Epithelial cell of proximal tubule (primary cell): ENCODE measurements at places on chromosomes 7 and 10. TPM values are rescaled to one million over a fixed set of nuclear protein-coding genes. Genes with fewer than 3 reads are reported as not detected.

The SPDYE1 gene
- not detected in 2 replicates for total RNA-seq

The NAT16 gene
- 0.12 TPM in 1 of 2 replicates, not detected in the other for total RNA-seq

The EBF3 gene
- not detected in 2 replicates for total RNA-seq

The SPOCK2 gene
- total RNA-seq: 27.9 and 63.7 TPM in 2 replicates

The NPC1L1 gene
- total RNA-seq: 0.23 and 0.94 TPM in 2 replicates

The PTEN gene
- 33.4 and 34.5 TPM in 2 replicates for total RNA-seq

The CRPPA gene
- total RNA-seq: 0.52 and 1.8 TPM in 2 replicates

The FFAR4 gene
- total RNA-seq: not detected in 2 replicates

DNA sequence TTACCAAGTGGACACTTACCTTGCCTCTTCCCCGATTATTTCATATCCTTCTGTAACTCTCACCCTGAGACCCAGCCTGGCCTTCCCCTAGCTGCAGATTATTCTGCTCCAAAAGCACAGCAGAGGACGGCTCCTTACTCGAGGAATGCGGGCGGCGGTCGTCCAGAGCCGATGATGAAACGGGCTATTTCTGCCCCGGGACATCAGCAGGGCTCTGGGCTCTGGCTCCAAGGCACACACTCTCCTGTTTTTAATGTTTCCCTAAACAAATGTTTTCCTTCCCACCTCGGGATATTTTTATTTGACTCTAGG lies 343 bp upstream of the C10orf71 start:
- no peak for DNase-seq

GRCh38 chr10:618229-618989 lies 71.1 kb downstream of the DIP2C start:
- DNase-seq: no peak

GRCh38 chr7:1539181-1539881 lies 8.8 kb downstream of the MAFK start:
- no peak for DNase-seq

DNA sequence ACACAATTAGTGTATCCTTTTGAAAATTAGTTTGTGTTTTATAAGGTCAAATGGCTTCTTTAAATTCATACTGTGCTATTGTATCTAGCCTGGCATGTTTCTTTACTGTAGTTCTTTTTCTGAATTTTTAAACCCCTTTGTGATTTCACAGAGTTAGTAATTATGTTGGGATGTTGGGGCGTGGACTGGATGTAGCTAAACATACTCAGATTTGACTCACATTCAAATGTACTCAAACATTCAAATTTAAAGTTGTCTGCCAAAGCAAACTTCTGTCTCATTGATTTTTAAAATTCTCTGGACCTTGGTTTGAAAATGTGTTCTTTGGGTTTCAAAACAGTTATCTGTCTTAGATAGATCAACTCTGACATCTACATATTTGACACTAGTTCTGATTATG lies 7.2 kb upstream of the NRP1 start:
- no peak for DNase-seq

DNA sequence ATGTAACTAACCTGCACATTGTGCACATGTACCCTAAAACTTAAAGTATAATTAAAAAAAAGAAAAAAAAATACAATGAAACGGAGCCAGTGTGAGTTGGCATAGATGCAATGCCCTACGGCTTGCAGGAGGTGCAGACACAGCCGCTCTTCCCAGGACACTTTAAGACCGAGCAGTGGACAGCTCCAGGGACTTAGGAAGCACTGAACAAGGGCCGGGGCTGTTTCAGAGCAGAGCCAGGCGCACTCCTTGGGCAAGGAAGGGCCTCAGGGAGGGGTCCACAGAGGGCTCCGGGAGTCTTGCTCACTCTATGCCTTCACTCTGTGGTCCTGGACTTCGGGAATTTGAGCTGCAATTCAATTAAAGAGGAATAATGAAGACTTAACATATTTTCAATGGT lies 355.3 kb downstream of the TCERG1L start:
- DNase-seq: no peak

DNA sequence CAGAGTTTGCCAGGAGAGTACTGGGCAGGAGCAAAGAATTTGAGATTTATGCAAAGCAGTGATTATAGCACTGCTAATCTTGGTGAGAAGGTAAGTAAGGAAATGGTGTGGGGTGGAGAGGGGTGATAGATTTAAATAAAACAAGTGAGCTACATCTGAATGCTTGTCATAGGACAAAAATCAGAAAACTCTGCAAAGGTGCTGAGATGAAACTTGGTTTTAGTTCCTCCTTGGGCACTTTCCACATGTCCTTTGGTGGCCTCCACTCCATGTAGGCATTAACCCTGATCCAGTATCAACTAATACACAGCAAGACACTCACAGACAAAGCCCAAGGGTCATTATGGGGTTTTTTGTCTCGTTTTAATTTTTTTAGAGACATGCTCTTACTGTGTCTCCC lies 25.7 kb upstream of the FAM107B start:
- DNase-seq: no peak

GRCh38 chr10:29119374-29119773 lies 169.5 kb upstream of the LYZL1 start:
- DNase-seq: no peak

- no peak for DNase-seq
These were observed 51.4 kb upstream of the APBB1IP start for GRCh38 chr10:26386781-26387180.

GRCh38 chr10:118873738-118874105 lies 119.0 kb upstream of the CACUL1 start:
- peak; percentile 26 for DNase-seq

GRCh38 chr7:74587435-74588126 lies 69.9 kb upstream of the GTF2I start:
- DNase-seq: peak; percentile 91

GRCh38 chr10:80599424-80599847 lies 61.7 kb downstream of the SH2D4B start:
- no peak for DNase-seq

- no peak for DNase-seq
These were observed 60.0 kb downstream of the ATXN7L1 start for GRCh38 chr7:105816266-105816843.

DNA sequence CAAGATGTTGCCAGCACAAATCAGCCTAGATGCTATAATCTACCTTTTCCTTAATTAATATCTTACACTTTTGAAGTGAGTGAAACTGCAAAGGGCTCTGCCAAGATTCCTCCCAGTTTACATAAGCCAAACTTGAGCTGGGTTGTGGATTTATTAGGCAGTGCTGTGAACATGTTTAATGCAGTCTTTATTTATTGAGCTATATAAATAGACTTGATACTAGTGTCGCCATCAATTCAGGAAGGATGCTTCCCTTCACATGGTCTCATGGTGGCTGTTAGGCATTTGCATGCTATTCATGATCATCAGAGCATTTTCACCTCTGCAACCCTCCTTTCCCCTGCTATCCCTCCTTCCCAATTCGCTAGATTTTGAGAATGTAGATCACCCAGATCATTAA lies 40.2 kb downstream of the PLEKHS1 start:
- DNase-seq: no peak

GRCh38 chr7:36644625-36645422 lies 79.5 kb downstream of the AOAH start:
- no peak for DNase-seq

DNA sequence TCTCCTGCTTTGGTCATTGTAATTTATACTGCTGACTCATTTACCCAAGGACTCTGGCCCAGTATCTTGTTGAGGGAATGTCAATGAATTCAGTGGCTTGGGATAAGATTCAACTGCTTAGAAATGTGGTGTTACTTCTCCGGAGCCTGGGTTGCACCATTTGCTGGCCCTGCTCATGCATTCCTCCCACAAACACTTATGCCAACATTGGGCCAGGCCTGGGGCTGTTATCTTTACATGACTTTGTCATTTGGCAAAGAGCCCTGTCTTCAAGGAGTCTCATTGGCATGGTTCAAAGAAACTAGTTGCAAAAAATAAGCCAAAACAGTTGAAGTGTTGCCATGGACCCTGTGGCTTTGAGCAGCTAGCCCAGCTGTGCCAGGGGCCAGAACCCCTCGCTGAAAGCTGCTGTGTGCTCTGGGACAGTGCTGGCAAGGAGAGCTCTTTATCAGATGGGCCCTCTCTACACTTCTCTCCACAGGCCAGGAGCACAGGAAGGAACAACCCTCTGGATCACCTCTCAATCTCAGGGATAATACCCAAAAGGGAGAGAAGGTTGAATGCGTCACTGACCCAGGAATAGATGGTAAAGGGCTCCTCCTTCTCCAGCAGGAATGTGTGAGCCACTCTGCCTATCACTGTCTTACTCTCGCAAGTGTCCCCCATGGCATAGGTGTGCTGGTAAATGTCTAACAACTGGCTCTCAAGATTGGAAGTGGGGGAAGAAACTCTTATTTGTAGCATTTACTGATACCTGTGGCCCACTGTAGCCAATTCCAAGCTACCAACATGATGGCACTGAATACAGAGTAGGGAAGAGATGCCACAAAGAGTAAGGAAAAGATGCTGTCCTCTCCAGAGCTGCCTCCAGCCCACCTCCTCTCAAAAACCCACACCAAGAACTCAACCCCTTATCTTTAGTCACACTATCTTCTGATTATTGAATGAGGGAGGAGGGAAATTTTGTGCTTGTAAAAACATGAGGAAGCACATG lies 23.5 kb upstream of the PDE1C start:
- peak; percentile 41 for DNase-seq

DNA sequence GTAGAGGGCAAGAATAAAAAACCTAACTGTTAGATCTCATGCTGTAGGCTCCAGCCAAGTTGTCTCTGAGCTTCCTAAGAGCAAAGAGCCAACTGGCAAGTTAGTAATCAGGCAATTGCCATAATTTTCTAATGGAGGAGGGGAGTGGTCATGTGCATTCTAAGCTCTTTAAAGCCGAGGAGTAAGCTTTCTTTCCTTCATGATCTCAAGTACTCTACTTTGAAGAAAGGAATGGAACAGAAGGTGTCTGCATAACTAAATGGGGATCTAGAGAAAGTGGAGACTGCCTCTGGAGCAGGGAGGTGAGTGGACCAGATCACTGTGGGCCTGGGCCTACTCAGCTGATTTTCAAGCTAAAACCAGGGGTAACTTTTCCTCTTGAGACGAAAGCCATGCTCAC lies 37.7 kb upstream of the TOMM7 start:
- no peak for DNase-seq

GRCh38 chr10:105707603-105708002 lies 1066.5 kb downstream of the SORCS3 start:
- no peak for DNase-seq

DNA sequence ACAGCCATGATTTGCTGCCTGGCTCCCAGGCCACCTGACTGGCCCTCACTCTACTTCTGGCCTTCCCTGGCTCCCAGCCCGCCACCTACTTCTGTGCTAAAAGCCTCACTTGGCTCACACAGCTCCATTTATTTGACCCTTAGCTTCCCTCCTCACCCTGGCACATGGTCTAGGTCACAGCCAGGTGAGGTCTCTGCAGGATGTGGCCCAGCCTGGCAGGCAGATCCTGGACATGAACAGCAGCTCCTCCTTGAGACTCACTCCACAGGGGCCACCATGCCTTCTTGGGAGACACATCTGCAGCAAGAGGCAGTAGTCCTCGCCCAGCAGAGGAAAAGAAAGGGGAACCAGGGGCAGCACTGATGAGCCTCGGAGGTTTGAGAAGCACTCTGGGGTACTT lies 64.6 kb downstream of the GRID1 start:
- no peak for DNase-seq

DNA sequence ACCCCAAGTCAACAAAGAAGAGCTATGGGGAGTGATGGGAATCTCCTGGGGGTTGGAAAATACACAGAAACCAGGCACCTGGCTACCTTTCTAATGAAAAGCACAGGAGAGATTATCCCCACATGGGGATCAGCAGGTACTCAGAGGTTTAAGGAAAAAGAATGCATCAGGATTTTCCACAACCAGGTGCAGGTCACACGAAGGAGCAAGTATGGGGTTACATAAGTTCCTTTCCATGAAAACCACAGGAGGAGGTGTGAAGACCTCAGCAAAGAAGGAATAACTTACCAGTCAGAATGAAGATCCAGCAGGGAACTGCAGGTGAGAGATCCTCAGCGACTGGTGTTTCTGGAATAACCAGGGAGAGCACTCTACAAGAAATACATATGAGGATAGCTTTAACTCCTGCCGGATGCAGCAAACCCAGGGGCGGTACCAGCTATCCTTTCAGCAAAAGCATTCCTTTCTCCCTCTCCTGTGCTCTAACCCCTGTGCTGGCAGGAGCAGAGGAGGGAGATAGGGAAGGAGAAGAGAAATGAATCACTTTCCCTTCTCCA lies 116.7 kb upstream of the TMEM106B start:
- no peak for DNase-seq
